ENCODE measurements at places on chromosomes 1 and 21. TPM values are rescaled to one million over a fixed set of nuclear protein-coding genes. Genes with fewer than 3 reads are reported as not detected.

The RCSD1 gene
- 3.9 TPM for polyA plus RNA-seq

The C1orf116 gene
- polyA plus RNA-seq, result 11.9 TPM

The SLC30A10 gene
- polyA plus RNA-seq, result not detected

The TOR3A gene
- 23.1 TPM for polyA plus RNA-seq

The ADIPOR1 gene
- polyA plus RNA-seq, result 70.0 TPM

The PGLYRP4 gene
- polyA plus RNA-seq, result not detected

The ACTA1 gene
- polyA plus RNA-seq, result 1.2 TPM

The EVI5 gene
- 3.6 TPM for polyA plus RNA-seq

The AGBL4 gene
- 1.5 TPM for polyA plus RNA-seq

The INKA2 gene
- 3.5 TPM for polyA plus RNA-seq

The CCDC30 gene
- polyA plus RNA-seq, result 4.9 TPM

The OR2M3 gene
- polyA plus RNA-seq, result not detected

The INAVA gene
- polyA plus RNA-seq, result 22.1 TPM

The ETNK2 gene
- polyA plus RNA-seq, result 166 TPM

The TFAP2E gene
- polyA plus RNA-seq, result 0.28 TPM

The BNIPL gene
- polyA plus RNA-seq, result 3.1 TPM

The KLHDC8A gene
- polyA plus RNA-seq, result not detected

The UQCRH gene
- 850 TPM for polyA plus RNA-seq

The MFSD2A gene
- 10.0 TPM for polyA plus RNA-seq

The SAMSN1 gene
- 1.4 TPM for polyA plus RNA-seq

The GUCA2B gene
- polyA plus RNA-seq, result not detected

All from kidney (tissue), 22 donors.